ENCODE measurements at places on chromosomes 16 and 17.

GRCh38 chr16:81483970-81484595 is 39.5 kb downstream of the CMIP start:
- DNase-seq: no peak

GRCh38 chr17:78498848-78499247 is 78.3 kb downstream of the DNAH17 start:
- no peak for DNase-seq

GRCh38 chr16:27237219-27238015 is 31.2 kb downstream of the NSMCE1 start:
- DNase-seq: peak; percentile 85

DNA sequence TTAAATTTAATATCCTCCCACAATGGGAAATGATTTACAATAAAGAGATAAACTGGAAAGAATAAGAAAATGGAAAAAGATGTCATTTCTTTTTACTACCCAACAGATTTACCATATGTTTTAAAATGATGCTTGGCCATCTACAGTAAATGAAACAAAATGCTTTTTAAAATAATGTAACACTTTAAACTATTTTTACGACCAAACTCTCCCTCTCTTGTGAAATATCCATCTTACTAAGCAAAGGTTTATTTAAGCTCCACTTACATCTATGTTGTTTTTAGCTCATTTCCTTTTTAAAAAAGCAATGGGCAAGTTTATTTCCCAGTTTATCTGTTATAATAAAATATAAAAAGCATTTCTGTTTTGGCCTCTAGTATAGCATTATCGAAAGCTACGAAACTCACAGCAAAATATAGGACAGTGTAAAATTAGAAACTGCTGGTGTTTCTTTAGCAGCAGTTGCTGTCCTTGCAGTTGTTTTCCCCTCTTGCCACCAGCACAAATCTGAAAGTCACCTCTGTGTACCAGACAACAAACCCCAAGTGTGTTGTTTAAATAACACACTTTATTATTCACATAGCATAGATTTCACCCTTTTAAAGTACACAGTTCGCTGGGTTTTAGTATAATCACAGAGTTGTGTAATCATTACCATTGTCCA is 195.1 kb downstream of the CDRT15L2 start:
- DNase-seq: no peak

DNA sequence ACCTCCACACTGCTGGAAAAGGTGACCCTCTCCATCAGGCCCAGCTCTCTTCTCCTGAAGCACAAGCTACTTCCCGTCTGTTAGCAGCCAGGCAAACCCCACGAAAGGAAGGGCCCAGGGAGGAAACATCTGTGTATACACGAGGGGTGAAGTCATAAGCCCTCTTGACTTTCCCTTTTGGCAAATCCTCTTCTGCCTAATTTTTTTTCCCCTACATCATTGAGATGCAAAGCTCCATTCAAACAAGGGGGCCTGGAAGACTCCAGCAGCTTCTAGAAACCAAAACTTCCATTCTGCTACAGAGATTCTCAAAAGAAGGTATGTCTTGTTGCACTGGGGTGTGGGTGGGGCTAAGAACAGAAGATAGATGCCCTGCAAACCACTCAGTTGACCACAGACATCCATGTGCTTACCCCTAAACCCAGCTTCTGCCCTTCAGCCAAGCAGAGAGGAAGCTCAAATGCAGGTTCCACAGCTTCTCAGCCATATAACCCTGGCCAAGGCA is 145.6 kb upstream of the RCVRN start:
- DNase-seq: no peak

DNA sequence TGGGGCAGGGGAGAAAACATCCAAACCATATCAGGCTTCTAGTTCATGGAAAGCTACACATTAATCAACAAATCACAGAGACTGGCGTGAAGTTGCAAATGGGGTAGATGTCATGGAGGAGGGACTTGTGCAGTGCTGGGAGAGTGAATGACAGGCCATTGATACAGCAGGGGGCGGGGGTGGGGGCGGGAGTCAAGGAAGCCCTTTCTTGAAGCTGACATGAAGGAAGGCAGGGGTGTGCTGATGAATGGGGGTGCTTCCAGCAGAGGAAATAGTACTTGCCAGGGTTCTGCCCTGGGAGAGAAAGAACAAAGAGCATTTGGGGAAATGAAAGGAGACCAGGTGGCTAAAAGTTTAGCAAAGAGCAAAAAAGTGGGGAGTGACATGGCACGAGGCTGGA is 269.9 kb downstream of the SHISA9 start:
- no peak for DNase-seq

DNA sequence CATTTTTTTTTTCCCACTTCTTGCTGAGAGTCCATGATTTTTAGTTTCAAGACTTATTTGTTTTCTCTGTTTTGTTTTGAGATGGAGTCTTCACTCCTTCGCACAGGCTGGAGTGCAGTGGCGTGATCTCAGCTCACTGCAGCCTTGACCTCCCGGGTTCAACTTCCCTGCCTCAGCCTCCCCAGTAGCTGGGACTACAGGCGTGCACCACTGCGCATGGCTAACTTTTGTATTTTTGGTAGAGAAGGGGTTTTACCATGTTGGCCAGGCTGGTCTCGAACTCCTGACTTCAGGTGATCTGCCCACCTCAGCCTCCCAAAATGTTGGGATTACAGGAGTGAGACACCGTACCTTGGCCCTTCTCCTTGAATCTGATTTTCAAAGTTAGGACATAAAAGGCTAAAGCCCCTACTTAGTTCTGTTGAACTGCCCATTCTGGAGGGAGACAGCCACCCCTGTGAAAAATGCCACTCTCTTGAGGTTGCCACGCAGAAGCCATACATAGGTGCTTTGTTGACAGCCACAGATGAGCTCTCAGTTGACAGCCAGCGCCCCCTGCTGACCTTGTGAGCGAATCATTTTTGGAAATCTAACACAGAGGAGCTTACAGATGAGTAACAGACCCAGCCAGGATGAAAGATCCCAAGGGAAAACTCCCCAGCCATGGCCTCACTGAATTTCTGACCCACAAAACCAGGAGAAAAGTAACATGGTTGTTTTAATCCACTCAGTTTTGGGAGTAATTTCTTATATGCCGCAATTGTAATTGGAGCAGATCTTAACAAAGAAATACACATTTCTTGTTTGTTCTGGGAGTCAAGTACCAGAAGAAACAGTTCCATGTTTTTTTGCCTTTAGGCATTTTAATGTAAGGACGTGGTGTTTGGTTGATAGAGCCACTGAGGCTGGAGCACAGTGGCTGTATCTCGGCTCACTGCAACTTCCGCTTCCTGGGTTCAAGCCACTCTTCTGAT is 38.8 kb downstream of the PKD1L3 start:
- DNase-seq: peak; percentile 83

DNA sequence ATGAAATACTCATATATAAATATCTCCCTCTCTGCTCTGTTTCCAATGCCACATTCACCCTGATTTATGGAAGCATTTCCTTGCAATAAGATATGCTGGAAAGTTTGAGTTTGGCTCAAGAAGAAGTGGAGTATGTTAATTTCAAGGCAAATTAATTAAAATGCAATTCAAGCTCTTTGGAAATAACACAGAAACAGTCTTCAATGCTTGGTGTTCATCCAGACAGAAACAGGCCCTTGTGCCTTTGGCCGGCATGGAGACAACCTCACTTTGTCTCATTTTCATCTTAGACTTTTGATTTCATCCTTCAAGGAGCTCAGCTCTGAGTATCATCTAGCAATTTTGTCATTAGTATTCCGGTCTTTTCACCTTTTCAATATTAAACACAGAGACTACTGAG is 210.0 kb downstream of the C16orf95 start:
- DNase-seq: no peak

DNA sequence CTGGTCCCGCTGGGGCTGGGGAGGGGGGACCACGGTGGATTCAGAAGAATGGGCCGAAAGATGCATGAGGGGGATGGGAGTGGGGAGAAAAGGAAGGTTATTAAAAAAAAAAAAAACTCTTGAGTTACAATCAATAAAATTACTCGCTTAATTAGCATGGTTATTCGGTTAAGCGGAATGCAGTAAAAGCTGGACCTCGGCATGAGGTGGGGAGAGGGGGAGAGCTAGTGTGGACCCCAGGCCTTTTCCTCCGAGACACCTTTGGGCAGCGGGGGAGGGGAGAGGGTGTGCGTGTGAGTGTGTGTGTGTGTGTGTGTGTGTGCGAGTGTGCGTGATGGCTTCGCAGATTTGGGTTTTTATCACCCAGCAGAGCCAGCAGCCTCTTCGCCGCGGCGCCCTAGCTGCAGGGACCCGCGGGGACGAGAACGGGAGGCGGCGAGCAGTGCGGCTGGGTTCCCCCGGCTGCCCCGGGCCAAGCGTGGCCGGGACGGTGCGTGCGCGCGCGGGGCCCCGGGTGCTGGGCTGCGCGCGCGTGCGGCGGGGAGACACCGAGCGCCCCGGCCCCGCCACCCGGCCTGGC is 3.7 kb downstream of the BAHCC1 start:
- DNase-seq: no peak

DNA sequence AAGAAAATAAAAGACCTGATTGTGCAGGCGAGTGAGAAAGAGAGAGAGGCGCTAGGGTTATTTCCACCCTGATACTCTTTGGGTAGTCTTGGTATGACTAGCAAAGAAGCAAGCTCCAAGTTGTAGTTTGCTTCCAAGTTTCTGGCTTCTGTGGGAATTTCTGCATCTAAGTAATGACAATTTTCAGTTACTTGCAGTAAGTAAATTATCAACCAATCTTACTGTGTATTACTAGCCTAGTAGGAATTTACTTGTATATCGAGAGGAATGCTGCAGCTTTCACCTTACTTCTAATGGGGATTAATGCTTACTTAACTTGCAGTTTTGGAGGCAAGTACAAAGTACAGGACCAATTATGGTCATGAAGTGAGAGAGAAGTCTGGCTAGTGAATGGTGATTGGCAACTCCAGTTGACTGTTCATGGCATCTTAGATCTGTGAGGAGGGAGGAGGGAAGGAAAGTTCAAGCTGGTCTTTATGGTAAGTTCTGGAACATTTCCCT is 31.9 kb downstream of the TENT4B start:
- DNase-seq: no peak

- no peak for DNase-seq
These were observed 36.2 kb downstream of the COG7 start for GRCh38 chr16:23416816-23417215.

- DNase-seq: no peak
These were observed 130.4 kb upstream of the PMFBP1 start for GRCh38 chr16:72302332-72302731.

DNA sequence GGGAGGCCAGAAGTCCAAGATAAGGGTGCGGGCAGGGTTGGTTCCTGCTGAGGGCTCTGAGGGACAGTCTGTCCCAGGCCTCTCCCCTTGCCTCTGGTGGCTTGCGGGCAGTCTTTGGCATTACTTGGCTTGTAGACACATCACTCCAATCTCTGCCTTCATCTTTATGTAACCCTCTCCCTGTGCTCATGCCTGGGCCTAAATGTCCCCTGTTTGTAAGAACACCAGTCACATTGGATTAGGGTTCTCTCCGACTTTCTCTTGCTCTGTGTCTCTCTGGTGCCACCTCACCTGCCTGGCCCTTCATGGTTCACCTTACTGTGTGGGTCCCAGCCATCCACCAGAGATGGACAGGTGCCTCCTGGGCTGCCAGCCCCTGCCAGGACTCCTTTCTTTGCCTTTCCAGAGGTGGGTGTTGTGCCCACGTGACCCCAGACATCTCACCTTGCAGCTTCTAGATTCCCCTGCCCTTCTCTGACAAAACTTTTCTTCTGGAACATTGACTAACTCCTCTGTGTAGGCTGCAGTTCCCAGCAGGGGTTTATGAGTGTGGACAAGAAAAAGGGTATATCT is 205.8 kb downstream of the MSI2 start:
- DNase-seq: no peak

DNA sequence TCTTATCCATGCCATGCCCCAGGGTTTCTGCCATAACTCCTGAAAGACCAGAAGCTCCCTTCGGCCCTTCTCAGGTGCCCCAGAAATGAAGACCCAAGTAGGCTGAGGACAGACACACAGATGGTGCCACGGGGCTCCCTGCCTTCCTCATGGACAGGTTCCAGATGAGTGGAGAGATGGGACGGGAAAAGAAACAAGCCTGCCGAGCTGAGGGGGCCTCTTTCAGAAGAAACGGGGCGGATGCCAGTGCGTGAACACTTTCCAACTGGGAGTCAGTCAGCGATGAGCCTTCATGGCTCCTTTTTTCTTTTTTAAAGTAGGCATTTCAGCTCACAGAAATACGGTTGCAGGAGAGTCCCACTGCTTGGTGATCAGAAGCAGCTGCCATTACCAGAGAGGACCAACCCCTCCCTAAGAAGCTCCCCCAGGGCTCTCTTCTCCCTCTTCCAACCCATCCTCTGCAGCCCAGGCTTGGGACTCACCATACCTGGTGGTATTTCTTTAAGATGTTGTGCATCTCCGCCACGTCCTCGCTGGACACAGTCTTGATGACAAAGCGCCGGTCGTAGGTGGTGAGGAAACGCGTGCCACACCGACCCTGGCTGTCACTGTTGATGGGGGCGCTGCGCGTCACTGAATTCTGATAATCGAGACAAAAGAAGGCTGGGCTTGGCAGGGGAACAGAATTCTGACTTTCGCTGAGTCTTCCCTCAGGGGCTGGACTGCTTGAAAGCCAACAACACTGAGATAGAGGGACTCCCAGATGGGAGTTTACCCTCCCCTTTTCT is 19.2 kb downstream of the PIP4K2B start:
- DNase-seq: no peak

DNA sequence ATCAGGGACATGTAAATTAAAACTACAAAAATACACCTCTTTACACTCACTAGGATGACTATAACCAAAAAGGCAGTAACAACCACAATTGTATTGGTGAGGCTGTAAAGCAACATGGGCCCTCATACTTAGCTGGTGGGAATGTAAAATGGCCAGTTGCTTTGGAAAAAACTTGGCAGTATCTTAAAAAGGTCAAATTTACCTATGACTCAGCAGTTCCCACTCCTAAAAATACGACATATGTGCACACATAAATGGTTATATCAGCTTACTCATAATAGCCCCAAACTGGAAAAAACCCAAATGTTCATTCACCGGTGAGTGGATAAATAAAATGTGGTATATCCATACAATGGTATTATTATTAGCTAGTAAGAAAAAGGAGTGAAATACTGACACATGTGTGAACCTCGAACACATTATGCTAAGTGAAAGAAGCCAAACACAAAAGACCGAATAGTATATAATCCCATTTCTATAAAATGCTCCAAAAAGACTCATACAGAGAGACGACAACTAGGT is 391.4 kb downstream of the NPIPA8 start:
- no peak for DNase-seq

DNA sequence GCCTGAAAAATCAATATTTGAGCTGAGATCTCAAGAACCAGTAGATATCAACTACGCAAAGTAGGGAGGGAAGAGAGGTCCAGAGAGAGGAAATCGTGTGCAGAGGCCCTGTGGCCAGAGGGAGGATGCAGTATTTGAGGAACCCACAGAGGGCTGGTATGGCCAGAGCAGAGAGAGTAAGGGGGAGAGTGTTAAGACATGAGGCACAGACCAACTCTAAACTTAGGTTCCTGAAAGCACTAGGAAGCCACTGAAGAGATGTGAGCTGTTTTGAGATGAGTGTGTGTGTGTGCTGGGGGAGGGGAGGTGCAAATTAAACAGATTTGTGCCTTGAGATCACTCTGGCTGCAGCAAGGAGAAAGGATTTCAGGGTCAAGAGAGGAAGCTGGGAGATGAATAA is 10.9 kb downstream of the SLC13A2 start:
- DNase-seq: peak; percentile 74

Measured in activated CD4-positive, alpha-beta T cell treated with anti-CD3 and anti-CD28 coated beads, Interleukin-2, amount 50 U/mL, for 16 hours (primary cell).